ENCODE measurements at places on chromosomes 16 and 17. TPM values are rescaled to one million over a fixed set of nuclear protein-coding genes. Genes with fewer than 3 reads are reported as not detected.

The ACAP1 gene
- 2.7 TPM for total RNA-seq

The CACNG1 gene
- total RNA-seq: not detected

The SLC16A6 gene
- 4.0 TPM for total RNA-seq

The CCDC200 gene
- total RNA-seq: not detected

The CCDC102A gene
- total RNA-seq: 18.7 TPM

The KRT32 gene
- total RNA-seq: not detected

The C17orf67 gene
- total RNA-seq: not detected

The KRT33A gene
- total RNA-seq: not detected

The TNFSF13 gene
- 4.9 TPM for total RNA-seq

The SKAP1 gene
- not detected for total RNA-seq

The SLFN14 gene
- not detected for total RNA-seq

The EMC6 gene
- total RNA-seq: 26.0 TPM

The RGS11 gene
- total RNA-seq: 0.88 TPM

The SCN4A gene
- total RNA-seq: not detected

The TAF15 gene
- 40.4 TPM for total RNA-seq

The OR1G1 gene
- total RNA-seq: not detected
